Activated naive CD8-positive, alpha-beta T cell treated with anti-CD3 and anti-CD28 coated beads, Interleukin-2, amount 10 ng/mL, durations not matched to agents 7 days and 5 days (primary cell): ENCODE measurements at places on chromosomes 13 and 19. TPM values are rescaled to one million over a fixed set of nuclear protein-coding genes. Genes with fewer than 3 reads are reported as not detected.

GRCh38 chr19:17393002-17393401, 994 bp downstream of the CCDC194 start:
- no peak for DNase-seq
- no peak overlapping the region for H3K27ac ChIP-seq

DNA sequence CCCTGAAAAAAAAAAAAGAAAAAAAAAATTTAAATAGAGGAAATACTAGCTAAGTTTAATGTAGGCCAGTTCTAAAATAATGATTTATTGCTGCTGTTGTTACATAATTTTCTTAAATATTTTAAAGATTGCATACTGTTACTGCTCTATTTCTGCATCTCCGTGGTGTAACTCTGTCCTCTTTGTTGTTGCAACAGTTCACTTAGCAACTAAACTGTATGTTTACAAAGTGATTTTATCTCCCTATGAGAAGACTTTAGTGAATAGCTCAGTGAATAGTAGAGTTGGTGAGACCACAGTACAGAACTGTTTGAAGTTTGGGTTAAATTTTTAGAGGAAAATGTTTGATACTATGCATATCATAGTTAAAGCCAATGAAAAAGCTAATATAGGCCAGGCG, 19.4 kb downstream of the BRCA2 start:
- no peak overlapping the region for H3K4me3 ChIP-seq
- peaks cover 6% of the 10 kb centered on the region for H3K4me1 ChIP-seq
- no peak for DNase-seq
- no peak overlapping the region for H3K27ac ChIP-seq
- no peaks in the 10 kb centered on the region for H3K27me3 ChIP-seq

Gene ZNF471
- 4.0 TPM for total RNA-seq

Gene ZNF726
- total RNA-seq: 20.3 TPM

- H3K27ac ChIP-seq: no peak overlapping the region
- H3K4me1 ChIP-seq: peaks cover 3% of the 10 kb centered on the region
- H3K36me3 ChIP-seq: peaks cover 21% of the 10 kb centered on the region
- DNase-seq: no peak
- H3K27me3 ChIP-seq: no peaks in the 10 kb centered on the region
- no peak overlapping the region for H3K4me3 ChIP-seq
Observed at GRCh38 chr19:40322951-40323615, 25.1 kb downstream of the C19orf47 start.

Gene ZNF230
- 9.7 TPM for total RNA-seq

- DNase-seq: no peak
- no peak overlapping the region for H3K27ac ChIP-seq
- no peak overlapping the region for H3K4me3 ChIP-seq
- no peaks in the 10 kb centered on the region for H3K4me1 ChIP-seq
- no peaks in the 10 kb centered on the region for H3K36me3 ChIP-seq
Observed at GRCh38 chr13:37173214-37173613, 67.8 kb upstream of the CSNK1A1L start.
